8988T (cell line): ENCODE measurements at places on chromosomes 12 and 14.

- peak; percentile 96 for DNase-seq
These were observed 21.4 kb upstream of the VSX2 start for GRCh38 chr14:74217672-74218448.

- no peak for DNase-seq
These were observed 221.3 kb upstream of the RTL1 start for GRCh38 chr14:101124815-101125214.

- DNase-seq = no peak
These were observed 11.9 kb upstream of the TC2N start for GRCh38 chr14:91879196-91879595.

- DNase-seq = no peak
These were observed 48.3 kb downstream of the SPRING1 start for GRCh38 chr12:116689521-116689920.

DNA sequence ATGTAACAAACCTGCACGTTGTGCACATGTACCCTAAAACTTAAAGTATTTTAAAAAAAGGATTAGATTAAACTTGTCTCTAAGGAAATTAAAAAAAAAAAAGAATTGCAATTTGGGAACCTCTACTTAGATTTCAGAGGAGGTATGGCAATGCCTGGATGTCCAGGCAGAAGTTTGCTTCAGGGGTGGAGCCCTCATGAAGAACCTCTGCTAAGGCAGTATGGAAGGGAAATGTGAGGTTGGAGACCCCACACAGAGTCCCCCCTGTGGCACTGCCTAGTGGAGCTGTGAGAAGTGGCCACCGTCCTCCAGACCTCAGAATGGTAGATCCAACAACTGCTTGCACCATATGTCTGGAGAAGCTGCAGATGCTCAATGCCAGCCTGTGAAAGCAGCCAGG lies 279.6 kb upstream of the CCDC196 start:
- DNase-seq = no peak

- no peak for DNase-seq
These were observed 638.3 kb upstream of the TBX3 start for GRCh38 chr12:115322275-115322674.

DNA sequence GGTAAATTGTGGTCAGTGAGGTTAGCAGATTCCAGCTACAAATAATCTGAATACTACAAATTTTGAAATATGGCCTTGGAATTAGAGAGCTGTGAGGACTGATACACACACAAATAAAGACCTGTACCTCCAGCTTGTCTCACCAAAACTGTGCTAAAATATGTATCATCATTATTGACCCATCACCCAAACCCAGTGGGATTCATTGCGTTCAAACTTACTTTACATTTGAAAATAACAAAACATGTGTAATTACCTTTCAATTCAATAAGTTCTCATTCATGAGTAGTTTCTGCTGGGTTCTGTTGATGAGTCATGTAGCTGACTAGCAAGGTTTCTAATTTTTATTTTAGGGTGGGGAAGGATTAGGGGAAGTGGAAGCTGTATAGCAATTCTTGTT lies 170.9 kb downstream of the MSRB3 start:
- DNase-seq = no peak

- no peak for DNase-seq
These were observed 13.7 kb upstream of the ZNF740 start for GRCh38 chr12:53166837-53167236.

DNA sequence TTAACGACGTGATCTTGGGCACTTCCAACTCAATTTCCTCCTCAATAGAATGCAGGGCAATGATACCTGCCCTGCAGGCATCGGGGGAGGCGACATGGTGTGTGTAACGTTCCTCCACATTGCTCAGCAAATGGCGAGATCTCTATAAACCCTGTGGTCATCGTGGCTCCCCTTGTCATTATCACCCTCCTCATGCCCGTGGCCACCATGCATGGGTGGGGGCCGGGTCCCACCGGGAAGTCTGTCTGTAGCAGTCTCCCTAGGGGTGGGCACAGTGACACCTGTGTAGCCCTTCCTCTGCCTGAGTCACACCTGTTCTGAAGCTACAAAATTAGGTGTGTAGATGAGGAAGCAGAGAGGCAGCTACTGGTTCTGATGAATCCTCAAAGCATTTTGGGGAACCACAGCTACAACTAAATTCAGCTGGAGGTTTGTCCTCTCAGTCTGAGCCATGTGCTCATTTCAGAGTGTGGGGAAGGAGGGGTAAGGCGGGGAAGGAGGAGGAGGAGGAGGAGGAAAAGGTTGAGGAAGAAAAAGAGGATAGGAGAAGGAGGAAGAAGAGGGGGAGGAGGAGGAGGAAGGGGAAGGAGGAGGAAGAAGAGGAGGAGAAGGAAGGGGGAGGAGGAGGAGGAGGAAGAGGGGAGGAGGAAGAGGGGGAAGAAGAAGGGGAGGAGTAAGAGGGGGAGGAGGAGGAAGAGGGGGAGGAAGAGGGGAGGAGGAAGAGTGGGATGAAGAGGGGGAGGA lies 11.0 kb upstream of the CACNA2D4 start:
- no peak for DNase-seq

- no peak for DNase-seq
These were observed 558 bp downstream of the KLHDC2 start for GRCh38 chr14:49768301-49769121.

DNA sequence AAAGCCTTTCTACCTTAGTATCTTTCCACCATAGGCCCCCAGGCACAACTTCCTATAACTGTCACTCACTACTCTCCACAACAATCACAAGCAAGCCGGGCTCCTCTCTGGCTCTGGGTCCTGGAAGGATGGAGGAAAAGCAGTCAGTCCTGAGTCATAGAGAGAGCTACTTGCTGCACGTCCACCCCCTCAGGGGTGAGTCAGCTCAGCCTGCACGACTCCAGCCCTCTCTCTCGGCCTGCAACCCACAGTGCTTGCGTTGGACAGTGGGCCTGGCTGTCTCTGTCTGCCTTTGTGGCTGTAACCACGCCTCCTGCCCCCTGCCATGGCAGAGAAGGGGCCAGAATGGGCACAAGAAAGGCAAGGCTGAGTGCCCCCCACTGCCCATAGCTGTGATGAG lies 154.1 kb upstream of the FKBP4 start:
- peak; percentile 77 for DNase-seq

DNA sequence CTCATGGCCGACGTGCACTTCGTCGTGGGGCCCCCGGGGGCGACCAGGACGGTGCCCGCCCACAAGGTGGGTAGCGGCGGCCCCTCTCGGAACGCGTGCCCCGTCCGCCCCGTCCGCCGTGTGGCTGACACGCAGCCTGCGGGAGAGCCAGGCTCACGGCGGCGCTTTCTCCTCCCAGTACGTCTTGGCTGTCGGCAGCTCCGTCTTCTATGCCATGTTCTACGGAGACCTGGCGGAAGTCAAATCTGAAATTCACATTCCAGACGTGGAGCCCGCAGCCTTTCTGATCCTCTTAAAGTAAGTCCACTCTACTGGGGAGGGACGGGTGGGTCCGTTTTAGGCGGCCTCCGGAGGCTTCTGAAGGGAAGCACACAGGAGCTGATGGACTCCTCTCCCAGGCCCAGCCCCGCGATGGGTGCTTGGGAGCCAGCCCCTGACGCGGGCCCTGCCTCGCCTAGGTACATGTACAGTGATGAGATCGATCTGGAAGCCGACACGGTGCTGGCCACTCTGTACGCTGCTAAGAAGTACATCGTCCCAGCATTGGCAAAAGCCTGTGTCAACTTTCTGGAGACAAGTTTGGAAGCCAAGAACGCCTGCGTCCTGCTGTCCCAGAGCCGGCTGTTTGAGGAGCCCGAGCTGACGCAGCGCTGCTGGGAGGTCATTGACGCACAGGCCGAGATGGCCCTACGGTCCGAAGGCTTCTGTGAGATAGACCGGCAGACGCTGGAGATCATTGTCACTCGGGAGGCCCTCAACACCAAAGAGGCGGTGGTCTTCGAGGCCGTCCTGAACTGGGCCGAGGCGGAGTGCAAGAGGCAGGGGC lies 1.1 kb downstream of the BTBD6 start:
- DNase-seq = no peak

GRCh38 chr12:42586268-42586667 lies 3.3 kb downstream of the PRICKLE1 start:
- no peak for DNase-seq

- DNase-seq = no peak
These were observed 26.4 kb downstream of the ZCCHC8 start for GRCh38 chr12:122474324-122474716.

GRCh38 chr14:25037032-25037431 lies 12.9 kb downstream of the STXBP6 start:
- no peak for DNase-seq

DNA sequence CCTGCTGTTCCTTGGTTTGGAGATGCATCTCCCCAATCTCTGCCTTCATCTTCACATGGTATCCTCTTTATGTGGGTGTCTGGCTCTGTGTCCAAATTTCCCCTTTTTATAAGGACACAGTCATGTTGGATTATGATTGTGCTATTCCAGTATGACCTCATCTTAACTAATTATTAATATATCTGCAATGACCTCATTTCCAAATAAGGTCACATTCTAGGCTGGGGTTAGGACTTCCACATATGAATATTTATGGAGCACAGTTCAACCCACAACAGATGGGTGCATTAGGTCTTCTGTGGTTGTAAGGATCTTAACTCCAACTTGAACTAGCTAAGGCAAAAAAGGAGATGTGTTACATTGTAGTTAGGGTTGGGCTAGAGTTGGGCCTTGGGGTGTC lies 69.4 kb downstream of the ADCK1 start:
- no peak for DNase-seq

DNA sequence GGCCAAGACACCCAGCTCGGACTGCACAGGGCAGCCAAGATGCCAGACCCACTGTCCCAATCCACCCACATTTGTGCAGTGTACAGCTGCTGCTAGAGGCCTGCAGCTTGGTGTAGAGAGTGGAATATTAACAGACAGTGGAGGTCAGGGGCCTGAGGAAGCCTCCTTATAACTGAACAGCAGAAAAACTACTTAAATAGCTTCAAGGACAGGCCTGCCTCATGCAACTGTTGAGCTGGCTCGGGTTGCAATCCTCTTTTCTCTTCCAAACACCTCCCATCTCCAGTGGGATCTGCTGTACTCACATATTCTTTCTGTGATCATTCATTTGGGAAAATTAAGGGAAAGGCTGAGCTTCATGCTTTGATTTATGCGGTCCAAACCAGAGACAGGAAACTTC lies 1043.2 kb upstream of the TMEM132C start:
- no peak for DNase-seq

DNA sequence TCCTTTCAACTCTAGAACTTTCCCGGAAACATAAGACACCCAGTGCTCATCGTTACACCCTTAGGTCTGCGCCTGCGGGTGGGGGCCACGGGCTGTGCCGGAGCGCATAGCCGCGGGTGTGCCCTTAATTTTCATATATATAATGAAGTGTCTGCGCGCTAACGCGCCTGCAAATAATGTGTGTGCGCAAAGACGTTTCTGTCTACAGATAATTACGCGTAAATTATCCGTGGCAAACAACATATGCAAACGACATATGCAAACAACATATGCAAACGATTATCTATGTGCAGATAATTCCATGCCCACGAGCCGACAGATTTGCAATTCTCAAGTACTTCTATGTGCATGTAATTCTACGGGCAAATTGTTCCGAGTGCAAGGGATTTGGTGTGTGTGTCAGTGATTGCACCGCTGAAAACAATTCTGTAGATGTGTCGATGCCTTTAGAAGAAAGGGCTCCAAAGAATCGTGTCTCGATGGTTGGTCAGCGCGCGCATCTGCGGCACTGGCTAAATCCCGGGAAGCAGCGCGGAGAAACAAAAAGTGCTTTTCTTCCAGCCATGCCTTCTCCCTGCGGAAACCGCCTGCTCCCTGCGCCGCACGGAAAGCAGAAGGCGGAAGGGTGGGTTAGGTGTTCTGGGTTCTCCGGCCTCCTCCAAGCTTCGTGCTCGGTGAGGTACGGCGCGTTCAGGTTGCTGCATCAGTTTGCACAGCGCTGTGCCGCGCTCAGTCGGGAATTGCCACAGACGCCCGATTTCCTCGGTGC lies 34.5 kb upstream of the TBX5 start:
- DNase-seq = no peak

DNA sequence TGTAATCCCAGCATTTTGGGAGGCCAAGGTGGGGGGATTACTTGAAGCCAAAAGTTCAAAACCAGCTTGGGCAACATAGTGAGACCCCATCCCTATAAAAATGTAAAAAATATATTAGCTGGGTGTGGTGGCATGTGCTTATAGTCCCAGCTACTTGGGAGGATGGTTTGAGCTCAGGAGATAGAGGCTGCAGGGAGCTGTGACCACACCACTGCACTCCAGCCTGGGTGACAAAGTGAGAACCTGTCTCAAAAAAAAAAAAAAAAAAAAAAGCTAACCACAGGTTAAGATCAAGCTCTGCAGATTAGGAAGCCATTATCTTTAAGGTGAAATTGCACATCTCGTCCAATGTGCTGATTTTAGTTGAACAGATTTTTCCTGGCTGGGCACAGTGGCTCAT lies 23.7 kb upstream of the CERS5 start:
- no peak for DNase-seq

DNA sequence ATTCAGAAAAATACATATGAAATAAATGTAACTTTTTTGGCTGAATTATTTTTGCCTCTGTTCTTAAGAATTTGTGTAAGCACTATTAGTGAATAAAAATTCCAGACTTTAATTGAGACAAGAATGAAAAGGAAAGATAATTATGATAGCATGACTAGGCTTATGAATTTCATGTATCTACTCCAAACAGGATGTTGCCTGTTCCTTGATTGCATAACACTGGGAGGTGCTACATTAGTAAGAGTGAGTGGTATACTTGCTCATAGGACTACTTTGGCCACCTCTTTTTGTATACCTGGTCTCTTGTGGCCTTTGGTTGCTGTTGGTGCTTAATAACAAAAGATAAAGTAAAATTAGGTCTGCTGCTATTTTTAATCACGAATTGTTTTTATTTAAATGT lies 112.8 kb downstream of the NAV3 start:
- no peak for DNase-seq

GRCh38 chr12:4909734-4910501 lies at the start of gene KCNA1:
TSS of gene KCNA1 (plus strand) at chr12:4909905. CDS start at chr12:4911379, 1,474 bp downstream.
- no peak for DNase-seq

DNA sequence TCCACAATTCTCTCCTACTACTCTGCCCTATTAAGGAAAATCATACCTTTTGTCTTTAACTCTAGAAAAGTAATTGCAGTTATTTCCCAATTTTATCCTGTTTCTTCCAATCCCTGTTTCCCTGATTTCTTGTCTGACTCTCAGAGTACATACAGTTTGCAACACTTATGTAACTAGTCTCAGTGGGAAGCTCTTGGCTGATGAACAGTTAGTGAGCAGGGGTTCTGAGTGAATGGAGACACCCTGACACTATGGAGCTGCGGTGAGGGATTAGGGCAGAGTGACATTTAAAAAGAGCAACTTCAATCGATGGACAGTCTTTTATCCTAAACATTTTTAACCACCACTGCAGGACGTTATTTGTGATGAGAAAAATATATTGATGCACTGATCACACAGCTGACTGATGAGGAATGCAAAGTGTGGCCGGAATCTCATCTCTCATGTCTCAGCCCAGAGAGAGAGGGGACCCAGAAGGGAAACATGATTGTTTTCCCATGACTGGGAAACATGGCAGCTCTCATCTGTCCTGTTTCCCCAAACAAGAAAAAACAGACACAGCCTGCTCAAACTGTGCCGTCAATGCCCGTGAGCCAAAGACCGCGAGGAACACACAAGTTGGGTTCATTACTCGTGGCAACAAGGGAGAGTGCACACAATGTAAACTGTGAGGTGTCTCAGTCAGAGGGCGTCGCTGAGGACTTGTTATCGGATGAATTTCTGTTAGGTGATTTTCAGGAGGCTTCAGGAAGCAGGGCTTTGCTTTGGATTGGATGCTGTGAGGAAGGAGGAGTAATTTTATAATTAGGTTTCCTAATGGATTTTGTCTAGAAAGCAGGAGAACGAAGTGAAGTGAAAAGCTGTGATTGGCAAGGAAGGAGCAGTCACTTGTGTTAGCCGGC lies 5.2 kb upstream of the SLC6A13 start:
- DNase-seq = no peak
